ENCODE measurements at places on chromosomes 5 and 9.

GRCh38 chr5:9728261-9728660 is 98.1 kb upstream of the TAS2R1 start:
- DNase-seq, result no peak

DNA sequence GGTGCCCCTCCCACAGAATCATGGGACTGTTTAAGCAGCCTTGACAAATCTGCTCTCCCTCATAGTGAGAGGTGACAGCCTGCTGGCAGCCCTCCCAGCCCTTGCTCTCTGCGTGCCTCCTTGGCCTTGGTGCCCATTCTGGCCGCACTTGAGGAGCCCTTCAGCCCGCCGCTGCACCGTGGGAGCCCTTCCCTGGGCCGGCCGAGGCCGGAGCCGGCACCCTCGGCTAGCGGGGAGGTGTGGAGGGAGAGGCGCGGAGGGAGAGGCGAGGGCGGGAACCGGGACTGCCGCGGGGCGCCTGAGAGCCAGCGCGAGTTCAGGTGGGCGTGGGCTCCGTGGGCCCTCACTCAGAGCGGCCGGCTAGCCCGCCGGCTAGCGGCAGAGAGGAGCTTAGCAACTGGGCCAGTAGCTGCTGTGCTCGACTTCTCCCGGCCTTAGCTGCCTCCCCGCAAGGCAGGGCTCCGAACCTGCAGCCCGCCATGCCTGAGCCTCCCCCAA is 125.9 kb upstream of the MYO10 start:
- DNase-seq, result no peak

DNA sequence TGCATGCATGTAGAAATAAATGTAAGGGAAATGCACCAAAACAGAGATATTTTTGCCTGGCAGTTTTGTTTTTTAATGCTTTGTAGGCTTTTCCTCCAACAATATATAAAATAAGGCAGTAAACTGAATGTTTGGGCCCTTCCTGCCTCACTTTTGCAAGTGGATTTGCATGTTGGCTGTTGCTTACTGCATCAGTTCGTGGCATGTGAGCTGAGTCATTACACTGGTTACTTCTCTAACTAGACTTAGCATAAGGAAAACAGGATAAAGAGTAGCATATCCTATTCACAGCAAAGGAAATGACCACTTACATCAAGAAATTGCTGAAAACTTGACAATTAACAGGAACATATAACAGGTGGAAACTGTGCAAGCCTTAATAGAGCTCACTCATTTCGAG is 113.4 kb downstream of the TLE1 start:
- DNase-seq, result peak; percentile 10

DNA sequence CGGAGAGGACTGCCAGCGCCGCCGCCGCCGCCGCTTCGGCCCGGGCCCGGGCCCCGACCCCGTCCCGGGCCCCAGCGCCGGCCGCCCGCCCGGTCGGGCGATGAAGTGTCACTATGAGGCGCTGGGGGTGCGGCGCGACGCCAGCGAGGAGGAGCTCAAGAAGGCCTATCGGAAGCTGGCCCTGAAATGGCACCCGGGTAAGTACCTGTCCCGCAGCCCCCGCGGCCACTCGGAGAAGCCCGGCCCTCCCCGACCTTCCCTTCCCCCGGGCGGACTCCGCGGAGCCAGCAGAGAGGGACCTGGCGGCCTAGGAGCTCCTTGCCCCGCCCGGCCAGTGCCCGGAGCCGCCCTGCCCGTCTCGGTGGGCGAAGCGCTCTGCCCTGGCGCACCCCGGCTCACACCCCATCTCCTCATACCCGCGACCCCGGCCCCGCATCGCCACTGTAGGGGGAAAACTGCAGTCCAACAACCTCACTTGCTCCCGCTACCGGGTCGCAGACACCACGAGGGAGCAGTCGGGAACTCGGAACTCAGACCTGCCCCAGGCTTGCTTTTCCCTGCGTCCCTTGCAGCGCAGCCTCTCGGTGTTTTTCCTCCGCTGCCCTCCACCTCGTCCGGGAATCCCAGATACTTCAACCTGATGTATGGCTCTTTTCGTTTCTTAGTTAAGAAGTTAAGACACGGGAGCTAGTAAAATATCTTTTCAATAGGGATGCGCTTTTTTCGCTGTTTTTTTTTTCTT is 532 bp downstream of the DNAJC21 start:
- peak; percentile 76 for DNase-seq

GRCh38 chr9:6415266-6415665 is 2.3 kb downstream of the UHRF2 start:
- DNase-seq, result no peak

GRCh38 chr9:31185831-31186230 is 1198.6 kb upstream of the ACO1 start:
- no peak for DNase-seq

GRCh38 chr5:173944511-173944910 is 44.5 kb upstream of the C5orf47 start:
- DNase-seq, result no peak

DNA sequence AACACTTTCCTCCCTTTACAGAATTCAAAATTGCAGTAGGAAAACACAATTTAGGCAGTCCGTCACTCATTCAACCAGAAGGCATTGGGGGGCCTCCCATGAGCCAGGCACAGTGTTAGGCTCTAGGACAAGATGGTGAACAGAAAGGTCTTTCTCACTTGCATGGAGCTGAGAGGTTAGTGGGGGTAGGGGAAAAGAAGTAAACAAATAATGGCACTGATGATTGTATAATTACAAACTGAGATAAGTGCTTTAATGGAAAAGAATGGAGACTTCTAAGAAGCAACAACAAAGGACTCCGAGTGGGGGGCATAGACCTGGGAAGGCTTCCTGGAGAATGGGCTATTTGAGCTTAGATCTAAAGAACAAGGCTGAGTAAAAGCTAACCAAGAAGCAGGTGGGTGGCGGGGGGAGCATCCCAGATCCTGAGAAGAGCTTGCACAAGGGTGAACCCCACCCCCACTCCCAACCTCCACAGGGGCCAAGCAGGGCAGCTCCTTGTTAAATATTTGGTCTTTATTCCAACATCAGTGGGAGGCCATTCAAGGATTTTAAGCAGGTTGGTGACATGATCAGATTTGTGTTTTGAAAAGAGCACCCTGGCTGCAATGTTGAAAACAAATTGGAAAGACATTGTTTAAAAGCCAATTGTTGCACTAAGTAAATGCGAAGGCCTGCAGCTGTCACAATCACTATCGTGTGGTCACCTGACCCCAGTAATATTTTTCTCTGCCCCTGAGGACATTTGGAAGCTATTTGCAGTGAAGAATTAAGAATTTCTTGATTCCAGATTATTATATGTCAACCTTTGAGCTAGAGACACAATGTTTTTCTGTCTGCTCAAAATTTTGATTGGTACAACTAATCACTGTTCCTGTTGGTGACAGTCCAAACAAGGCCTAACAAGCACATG is 73.9 kb upstream of the EFNA5 start:
- no peak for DNase-seq

- no peak for DNase-seq
These were observed 59.6 kb downstream of the C9orf152 start for GRCh38 chr9:110148384-110148783.

GRCh38 chr5:142421228-142421617 is 96.4 kb upstream of the SPRY4 start:
- DNase-seq, result no peak

DNA sequence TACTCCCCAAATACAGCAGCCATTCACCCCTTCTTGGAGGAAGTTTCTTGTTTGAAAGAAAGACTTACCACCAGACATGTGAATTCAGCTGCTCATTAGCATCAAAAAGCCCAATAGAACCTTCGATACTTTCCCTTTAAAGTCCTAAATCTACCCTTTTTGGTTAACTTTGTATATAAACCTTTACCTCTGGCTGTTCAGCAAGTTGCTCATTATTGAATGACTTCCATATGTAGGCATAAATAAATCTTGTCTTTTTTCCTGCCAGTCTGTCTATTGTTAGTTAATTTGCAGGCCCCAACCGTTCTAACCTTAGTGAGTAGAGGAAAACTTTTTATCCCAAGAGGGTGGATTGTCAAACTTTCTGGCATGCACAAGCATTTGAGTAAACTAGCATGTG is 27.9 kb upstream of the FBXL17 start:
- no peak for DNase-seq

DNA sequence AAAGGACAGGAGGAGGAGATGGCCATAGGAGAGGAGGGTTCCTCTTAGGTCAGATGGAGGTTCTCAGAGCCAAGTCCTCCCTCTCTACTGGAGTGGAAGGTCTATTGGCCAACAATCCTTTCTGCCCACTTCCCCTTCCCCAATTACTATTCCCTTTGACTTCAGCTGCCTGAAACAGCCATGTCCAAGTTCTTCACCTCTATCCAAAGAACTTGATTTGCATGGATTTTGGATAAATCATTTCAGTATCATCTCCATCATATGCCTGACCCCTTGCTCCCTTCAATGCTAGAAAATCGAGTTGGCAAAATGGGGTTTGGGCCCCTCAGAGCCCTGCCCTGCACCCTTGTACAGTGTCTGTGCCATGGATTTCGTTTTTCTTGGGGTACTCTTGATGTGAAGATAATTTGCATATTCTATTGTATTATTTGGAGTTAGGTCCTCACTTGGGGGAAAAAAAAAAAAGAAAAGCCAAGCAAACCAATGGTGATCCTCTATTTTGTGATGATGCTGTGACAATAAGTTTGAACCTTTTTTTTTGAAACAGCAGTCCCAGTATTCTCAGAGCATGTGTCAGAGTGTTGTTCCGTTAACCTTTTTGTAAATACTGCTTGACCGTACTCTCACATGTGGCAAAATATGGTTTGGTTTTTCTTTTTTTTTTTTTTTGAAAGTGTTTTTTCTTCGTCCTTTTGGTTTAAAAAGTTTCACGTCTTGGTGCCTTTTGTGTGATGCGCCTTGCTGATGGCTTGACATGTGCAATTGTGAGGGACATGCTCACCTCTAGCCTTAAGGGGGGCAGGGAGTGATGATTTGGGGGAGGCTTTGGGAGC is 3.1 kb downstream of the EGR1 start:
- peak; percentile 56 for DNase-seq

GRCh38 chr9:84411683-84412267 is 71.2 kb upstream of the SLC28A3 start:
- no peak for DNase-seq

DNA sequence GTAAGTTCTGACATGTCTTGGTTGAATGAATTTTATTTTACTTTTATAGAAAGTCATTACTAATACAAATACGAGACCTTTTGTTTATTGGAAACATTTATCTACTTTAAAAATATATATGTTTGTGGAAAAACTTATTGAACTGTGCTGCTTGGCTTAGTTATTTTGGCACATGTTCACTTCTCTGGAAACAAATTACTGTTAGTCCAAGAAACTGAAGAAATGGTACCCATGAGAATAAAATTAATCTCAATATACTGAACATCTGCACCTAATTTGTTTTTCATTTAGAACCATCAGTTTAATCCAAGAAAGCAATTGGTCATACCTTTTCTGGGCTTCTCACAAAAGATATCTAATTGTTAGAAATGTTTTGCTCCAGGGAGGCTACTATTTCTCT is 32.2 kb downstream of the INVS start:
- no peak for DNase-seq

- DNase-seq, result no peak
These were observed 36.0 kb downstream of the KCNMB1 start for GRCh38 chr5:170353011-170353761.

DNA sequence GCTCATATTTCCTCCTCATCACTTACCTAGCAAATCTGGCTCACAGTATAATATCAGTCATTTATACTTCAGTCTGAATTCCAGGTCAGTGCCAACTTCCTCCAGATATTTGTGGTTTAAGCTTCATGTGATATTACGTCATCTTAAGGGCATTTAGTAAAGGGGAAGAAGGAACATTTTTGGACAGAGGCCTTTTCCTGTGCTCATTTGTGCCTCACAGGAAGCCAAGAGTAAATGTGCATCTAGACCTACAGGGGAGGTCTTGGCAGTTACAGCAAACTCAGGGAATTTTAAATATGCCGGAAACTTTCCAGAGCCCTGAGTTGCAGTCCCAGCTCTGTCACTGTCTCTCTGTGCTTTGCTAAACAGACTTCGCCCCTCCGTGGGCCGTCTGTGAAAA is 12.3 kb upstream of the KCNIP1 start:
- peak; percentile 59 for DNase-seq

DNA sequence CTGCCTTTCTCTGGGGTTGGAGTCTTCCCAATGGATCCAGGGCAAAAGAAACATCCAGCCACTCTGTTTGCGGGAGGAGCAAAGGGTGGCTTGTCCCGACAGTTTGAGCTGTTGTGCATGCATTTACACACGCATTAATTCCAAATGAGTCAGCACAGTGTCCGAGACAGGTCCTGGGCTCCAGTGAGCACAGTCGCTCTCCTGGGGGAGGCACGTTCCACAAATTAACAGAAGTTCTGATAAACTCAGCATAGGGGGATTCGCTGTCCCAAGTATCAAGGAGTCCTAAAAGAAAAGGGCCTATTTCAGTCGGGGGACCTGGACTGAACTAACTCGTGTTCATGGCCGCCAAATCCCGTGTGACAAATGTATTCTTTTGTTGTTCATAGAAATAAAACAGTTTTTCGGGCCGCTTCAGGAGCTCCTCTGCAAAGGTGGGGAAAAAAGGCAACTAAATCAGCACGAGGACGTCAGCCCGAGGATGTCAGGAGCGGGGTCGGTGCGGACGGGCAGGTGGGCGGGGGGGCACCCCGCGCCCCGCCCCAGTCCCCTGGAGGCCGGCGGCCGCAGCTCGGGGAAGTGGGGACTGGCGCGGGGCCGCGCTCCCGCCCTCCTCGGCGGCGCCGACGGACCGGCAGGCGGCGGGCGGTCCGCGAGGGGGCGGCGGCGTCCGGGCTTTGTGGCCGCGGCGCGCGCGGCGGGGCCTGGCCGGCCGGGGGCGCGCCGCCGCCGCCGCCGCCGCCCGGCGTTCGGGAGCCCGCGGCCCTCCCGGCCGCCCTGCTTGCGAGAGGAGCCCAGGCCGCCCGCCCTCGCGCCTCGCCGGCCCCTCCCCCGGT is at the start of gene MSANTD3:
TSS of gene MSANTD3 (plus strand) at position 614 of the 836 bp plus-strand sequence. CDS start 14,796 bp downstream, outside the sequence.
- DNase-seq, result peak; percentile 75

- no peak for DNase-seq
These were observed 44.0 kb downstream of the PFDN1 start for GRCh38 chr5:140258873-140259272.

DNA sequence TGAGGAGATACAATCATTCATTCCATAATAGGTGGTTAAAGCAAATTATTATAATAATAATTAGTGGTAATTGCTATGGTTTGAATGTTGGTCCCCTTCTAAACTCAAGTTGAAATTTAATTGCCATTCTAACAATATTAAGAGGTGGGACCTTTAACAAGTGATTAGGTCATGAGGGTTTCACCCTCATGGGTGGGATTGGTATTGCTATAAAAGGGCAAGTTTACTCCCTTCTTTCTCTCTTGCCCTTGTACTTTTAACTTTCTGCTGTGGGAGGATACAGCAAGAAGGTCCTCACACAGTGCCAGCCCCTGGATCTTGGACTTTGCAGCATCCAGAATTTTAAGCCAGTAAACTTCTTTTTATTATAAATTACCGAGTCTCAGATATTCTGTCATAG is 101.9 kb upstream of the PARP8 start:
- no peak for DNase-seq

GRCh38 chr5:74624931-74625505 is 15.5 kb downstream of the ENC1 start:
- DNase-seq, result no peak

- DNase-seq, result peak; percentile 66
These were observed 22.1 kb upstream of the STXBP1 start for GRCh38 chr9:127589955-127590370.

Data from HFFc6 (cell line).